Cardiac septum (tissue), 1 donor: ENCODE measurements at places on chromosomes 5 and 9.

- DNase-seq, result no peak
Measured at GRCh38 chr9:136947955-136948510, 3.0 kb downstream of the C8G start.

- no peak for DNase-seq
Measured at GRCh38 chr9:77569335-77569734, 78.8 kb downstream of the GNA14 start.

- no peak for DNase-seq
Measured at GRCh38 chr9:99922711-99923030, 16.2 kb downstream of the STX17 start.

DNA sequence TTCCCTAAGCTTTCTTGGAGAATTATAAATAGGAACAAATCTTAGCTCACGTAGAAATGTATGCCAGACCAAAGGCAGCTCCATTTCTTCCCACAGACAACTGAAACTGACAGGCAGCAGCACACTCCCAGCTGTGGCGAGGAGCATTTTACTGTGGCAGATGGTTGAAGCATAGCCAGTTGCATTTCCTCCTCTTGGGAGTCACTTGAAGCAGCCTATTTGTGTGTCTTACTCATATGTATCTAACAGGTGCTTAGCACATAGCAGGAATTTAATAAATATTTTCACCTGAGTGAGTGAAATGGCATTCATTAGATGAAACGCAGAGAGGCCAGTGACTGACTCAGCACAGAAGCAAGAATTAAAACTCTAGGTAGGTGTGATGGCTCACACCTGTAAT lies 12.3 kb upstream of the MTMR12 start:
- DNase-seq, result no peak

DNA sequence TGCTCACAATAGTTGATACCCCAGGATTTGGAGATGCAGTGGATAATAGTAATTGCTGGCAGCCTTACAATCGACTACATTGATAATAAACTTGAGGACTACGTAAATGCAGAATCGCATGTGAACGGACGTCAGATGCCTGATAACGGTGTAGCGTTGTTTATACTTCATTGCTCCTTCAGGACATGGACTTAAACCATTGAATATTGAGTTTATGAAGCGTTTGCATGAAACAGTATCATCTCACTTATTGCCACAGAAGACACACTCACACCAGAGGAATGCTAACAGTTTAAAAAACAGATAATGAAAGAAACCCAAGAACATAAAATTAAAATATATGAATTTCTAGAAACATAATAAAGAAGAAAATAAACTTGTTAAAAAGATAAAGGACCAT lies 101.6 kb downstream of the GABBR2 start:
- no peak for DNase-seq

GRCh38 chr5:137649228-137649935 lies 86.5 kb downstream of the KLHL3 start:
- DNase-seq, result no peak

GRCh38 chr5:173011566-173011965 lies 28.0 kb downstream of the ATP6V0E1 start:
- no peak for DNase-seq

DNA sequence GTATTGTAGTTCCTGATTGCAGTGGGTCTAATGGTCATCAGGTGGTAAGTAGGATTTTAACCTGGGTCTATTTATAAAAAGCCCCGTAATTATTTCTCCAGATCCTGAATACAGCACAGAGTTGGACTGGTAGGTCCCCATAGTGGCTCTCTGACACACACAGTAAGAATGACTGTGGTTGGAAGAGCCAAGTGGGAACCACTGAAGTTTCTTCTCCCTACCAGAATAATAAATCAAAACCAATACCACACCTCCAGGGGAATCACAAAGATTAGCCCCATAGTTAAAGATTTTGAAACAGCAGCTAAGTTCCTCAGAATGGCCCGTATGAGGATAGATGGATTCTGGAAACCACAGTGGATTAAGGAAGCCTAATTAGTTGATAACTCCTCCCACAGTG lies 68.4 kb upstream of the ZFR start:
- DNase-seq, result no peak

GRCh38 chr5:179953987-179954386 lies 46.3 kb upstream of the TBC1D9B start:
- DNase-seq, result no peak

DNA sequence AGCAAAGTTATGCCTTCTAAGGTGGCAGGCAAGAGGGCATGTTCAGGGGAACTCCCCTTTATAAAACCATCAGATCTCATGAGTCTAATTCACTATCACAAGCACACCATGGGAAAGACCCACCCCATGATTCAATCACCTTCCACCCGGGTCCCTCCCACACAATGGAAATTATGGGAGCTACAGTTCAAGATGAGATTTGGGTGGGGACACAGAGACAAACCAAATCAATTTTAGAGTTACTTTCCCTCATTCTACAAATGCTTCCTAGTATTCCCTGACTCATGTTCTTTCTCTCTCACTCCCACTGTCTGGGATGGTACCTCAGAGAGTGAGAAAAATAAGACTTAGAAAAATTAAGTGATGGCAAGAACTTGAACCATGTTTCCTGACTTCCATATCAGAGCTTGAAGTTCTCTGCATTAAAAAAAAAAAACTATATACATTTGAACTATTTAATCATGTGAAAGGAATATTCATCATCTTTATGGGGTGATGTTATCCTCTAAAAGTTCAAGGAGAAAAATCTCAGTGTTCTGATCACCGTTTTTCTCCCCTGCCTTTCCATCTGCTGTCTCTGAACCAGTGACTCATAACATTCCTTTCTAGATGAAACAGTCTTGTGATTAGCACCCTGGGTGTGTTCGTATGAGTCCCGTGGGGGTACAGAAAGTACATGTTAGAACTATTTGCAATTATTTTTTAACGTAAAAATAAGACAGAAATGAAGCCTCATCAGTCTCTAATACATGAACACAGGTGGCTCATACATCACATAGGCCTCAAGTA lies 282.9 kb downstream of the SLF1 start:
- no peak for DNase-seq

GRCh38 chr5:1008451-1009358 lies at the start of gene NKD2:
NKD2 (plus strand) TSS chr5:1008802; CDS start chr5:1009058, 256 bp downstream.
- peak; percentile 65 for DNase-seq

GRCh38 chr5:119177226-119177625 lies 106.3 kb downstream of the DMXL1 start:
- DNase-seq, result no peak

- no peak for DNase-seq
Measured at GRCh38 chr5:89187883-89188465, 305.0 kb upstream of the MEF2C start.

DNA sequence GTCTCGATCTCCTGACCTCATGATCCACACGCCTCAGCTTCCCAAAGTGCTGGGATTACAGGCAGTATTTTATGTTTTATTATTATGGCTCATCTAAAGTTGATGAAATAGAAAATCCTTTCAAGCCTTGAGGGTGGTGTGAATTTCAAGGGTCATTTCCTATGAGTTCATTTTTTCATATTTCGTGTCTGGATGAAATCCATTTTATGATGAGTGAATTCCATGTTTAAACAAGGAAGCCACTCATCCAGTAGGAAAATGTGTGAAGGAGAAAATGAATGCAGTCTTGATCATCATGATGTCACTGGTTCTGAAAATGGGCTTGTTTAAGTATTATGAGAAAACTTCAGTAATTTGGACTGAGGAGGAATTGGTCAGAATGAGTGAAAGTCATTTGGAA lies 74.6 kb upstream of the ZSWIM6 start:
- no peak for DNase-seq

DNA sequence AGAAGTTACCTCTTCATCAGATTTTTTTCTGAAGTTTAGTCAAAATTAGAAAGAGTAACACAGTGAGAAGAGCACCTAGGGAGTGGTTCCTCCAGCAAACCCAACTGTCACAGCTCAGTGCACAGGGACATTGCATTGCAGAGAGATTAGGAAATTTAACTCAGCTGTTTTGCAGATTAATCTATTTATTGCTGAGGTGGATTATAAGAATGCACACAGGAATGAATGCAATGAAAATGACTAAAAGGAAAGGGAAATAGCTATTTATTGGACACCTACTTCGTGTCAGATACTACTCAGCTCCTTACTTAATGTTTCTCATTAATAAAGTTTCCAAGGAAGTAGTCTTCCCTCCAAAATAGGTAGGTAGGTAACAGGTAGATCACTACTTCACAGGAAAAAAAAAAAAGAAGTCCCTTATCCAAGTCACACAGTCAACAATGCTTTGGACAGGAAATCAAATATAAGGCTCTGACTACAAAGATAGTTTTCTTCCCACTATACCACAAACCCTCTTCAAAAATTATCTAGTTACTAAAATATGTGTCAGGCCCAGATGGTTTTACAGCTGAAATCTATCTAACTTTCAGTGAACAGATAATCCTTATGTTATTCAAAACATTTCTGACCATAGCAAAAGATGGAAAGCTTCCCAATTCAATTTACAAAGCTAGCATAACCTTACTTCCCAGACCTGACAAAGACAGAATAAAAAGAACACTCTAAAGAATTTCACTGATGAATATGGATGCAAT lies 442.2 kb upstream of the MPDZ start:
- no peak for DNase-seq

GRCh38 chr9:137309368-137310188 lies 7.5 kb upstream of the NRARP start:
- no peak for DNase-seq

GRCh38 chr9:95096807-95097206 lies 220.7 kb downstream of the FANCC start:
- no peak for DNase-seq

- no peak for DNase-seq
Measured at GRCh38 chr5:55524816-55525215, 9.9 kb downstream of the PLPP1 start.

- no peak for DNase-seq
Measured at GRCh38 chr5:64691291-64691690, 988 bp downstream of the SHISAL2B start.

DNA sequence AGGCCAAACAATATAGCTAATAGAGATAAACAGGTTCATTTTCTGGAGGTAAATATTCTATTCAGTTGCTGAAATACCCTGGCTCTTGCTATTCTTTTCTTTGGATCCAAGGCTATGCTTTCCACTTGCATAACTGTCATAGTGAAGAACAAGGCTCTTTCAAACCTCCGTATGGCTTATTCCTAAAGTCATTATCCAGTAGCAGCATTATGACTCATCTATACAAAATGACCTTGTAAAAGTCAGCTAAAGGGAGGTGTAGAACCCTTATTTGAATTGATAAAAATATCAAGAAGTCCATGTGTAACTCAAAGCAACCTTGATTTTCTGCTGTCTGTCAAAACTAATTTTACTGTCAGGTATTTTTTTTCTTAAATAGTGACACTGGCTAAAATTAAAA lies 447.8 kb downstream of the PLK2 start:
- no peak for DNase-seq

- DNase-seq, result no peak
Measured at GRCh38 chr9:15936306-15936921, 383.6 kb downstream of the CCDC171 start.

GRCh38 chr5:146066968-146067367 lies 38.4 kb downstream of the PLAC8L1 start:
- no peak for DNase-seq

DNA sequence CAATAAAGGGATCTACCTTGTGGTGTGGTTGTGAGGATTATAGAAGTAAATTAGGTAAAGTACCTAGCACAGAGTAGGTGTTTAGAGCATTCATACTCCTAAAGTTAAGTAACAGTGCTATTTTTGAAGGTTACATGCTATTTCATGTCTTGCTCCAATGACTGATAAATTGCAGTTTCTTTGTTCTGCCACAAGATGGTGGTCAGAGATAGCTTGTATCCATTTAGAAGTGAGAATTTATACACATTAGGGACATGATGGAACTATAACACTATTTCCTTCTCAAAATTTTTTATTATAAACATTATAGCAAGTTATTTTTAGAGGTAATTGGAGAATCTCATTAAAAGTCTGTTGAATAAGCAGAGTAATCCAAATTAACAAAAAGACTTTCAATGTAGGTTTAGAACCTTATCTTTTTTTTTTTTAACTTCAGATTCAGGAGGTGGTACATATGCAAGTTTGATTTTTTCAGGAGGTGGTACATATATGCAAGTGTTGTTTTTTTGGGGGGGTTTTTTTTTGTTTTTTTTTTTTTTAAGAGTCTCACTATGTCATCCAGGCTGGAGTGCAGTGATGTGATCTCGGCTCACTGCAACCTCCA lies 17.1 kb downstream of the MTREX start:
- DNase-seq, result no peak

DNA sequence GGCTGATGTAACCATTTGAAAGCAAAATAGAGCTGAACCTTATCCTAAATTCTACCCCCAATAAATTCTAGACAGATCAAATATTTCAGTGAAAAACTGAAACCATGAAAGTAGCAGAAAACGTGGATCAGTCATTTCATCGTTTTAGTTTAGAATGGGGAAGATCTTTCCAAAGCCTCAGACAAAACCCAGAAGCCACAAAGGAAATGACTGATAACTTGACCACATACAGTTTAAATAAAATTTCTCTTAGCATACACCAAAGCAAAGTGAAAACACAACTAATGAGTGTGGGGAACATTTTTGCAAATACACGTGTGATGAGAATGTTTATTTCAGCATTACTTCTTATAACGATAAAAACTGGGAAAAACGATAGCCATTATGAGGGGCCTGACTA lies 284.8 kb downstream of the ADGRV1 start:
- no peak for DNase-seq

DNA sequence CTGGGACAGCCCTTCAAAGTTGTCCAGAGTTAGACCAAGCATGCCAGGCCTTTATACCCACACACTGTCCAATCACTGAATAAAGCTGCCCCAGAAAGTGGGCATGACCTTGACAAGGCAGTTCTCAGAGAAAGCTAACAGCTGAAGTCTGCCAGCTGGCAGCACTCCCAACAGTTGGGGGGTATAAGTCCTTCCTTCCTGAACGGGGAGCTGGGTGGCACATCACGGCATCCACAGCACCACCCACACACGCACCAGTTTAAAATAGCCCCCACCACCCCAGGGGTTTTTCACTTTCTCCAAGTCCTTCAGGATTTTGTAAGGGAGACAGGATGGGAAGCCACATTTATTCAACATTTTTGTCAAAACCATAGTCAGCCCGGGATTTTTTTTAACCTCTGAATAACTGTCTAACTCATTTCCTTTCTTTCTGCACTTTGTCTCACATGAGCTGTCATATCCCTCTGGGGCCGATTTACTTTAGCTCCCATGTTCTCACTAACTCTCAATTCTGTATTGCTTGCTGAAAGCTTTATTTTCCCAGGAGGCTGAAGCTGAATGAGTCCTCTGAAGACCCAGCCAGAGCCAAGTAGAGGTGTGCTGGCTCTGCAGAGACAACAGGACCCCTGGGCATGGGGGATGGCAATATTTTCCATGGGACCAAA lies 15.4 kb downstream of the FAM81B start:
- no peak for DNase-seq

- DNase-seq, result no peak
Measured at GRCh38 chr9:88753691-88754367, 218.9 kb downstream of the NXNL2 start.
